ENCODE measurements at places on chromosomes 2 and 18.

DNA sequence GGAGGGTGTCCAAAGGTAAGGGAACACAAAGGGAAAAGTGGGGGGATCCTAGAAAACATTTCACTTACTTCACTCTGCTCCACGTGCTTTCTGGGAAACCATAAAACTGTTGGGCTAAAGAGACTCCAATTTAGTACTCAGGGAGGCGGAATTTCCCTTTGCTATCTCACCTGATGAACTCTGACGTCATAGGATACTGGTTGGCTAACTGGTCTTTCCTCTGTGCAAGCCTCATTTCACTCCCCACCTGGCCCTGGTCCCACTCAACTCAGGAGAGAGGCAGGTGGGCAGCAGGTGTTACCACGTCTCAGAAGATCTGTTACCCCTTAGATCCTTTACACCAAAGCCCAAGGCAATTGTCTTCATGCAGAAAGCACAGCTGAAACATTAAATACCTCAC is 51.8 kb upstream of the PMAIP1 start:
- no peak for DNase-seq

- DNase-seq = no peak
These were observed 555.2 kb downstream of the STK39 start for GRCh38 chr2:167692191-167692590.

- DNase-seq = no peak
These were observed 110.5 kb upstream of the LYPD6 start for GRCh38 chr2:149219856-149220255.

DNA sequence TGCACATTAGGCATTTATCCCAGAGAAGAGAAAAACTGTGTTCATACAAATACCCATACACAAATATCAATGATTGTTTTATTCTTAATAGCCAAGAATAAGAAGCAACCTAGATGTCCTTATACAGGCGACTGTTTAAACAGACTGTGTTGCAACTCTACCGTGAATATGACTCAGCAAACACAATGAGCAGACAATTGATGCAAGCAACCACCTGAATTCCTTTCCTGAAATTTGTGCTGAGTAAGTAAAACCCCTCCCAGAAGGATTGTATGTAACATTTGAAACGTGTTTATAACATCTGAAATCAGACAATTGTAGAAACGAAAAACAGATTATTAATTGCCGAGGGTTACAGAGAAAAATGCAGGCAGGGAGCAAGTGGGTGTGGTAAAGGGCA is 621.9 kb upstream of the SOX11 start:
- DNase-seq = no peak

GRCh38 chr2:88810488-88810887 is 119.0 kb downstream of the RPIA start:
- DNase-seq = no peak

DNA sequence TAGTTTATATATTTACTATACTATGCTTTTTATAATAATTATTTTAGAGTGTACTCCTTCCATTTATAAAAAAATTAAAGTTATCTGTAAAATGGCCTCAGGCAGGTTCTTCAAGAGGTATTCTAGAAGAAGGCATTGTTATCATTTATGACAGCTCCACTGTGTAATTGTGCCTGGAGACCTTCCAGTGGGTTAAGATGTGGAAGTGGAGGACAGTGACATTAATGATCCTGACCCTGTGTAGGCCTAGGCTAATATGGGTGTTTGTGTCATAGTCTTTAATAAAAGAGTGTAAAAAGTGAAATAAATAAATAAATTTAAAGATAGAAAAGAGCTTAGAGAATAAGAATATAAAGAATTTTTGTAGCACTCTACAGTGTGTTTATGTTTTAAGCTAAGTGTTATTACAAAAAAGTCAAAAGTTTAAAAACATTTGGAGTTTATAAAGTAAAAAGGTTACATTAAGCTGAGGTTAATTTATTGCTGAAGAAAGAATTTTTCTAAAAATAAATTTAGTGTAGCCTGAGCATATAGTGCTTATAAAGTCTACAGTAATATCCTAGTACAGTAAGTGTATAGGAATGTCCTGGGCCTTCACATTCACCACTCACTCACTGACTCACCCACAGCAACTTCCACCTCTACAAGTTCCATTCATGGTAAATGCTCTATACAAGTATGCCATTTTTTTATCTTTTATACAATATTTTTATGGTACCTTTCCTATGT is 190.0 kb upstream of the SESTD1 start:
- no peak for DNase-seq

DNA sequence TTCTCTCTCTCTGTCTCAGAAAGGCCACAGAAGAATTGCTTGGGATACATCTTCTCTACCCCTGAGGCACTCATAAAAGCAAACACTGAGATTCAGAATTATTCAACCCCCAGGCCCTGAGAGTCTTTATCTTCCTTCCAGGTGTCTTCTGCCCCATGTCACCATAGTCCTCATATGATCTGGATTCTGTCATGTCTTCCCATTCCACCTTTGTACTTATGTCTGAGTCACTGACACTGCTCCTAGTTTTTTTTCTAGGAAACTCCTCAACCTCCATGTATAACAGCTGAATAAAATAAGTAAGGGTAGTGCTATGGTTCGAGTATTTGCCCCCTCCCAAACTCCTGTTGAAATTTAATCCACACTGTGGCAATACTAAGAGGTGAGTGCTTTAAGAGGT is 11.6 kb downstream of the HIBCH start:
- no peak for DNase-seq

DNA sequence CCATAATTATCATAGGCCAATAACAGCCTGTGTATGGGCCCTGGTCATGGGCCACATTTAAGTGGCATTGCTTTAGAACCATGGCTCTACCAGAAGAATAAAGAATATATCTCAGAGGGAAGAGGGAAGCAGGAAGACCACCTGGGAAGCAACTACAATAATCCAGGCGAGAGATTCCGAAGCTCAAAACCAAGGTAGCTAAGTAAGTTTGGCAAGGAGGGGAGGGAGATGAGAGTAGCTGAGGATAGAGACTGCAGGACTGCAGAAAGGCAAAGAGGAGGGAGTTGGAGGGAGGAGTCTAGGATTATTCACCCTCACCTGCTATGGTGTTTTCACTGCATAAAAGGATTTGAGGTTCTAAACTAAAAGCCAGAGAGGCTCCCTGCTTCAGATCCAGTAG is 293.5 kb downstream of the SETBP1 start:
- DNase-seq = no peak

DNA sequence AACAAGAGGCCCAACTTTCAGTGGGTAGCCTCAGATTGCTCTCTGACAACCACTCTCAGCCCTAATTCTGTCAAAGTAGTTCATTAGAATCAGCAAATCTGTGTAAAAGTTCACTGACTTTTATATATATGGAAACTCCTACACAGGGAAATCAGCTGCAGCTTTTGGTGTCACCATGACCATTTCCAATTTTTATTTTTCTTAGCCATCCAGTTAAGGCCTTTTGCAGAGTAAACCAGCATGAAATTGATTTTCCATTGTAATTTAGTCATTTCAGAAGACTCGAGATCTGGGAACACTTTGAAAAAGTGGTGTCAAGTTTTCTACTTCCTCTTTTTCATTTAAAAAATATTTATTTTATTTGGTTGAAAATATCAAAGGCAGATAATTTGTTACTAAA is 263.2 kb downstream of the TMEM182 start:
- no peak for DNase-seq

- no peak for DNase-seq
These were observed 141.1 kb downstream of the NCOA1 start for GRCh38 chr2:24632172-24632571.

GRCh38 chr2:51350100-51350499 is 318.2 kb upstream of the NRXN1 start:
- no peak for DNase-seq

DNA sequence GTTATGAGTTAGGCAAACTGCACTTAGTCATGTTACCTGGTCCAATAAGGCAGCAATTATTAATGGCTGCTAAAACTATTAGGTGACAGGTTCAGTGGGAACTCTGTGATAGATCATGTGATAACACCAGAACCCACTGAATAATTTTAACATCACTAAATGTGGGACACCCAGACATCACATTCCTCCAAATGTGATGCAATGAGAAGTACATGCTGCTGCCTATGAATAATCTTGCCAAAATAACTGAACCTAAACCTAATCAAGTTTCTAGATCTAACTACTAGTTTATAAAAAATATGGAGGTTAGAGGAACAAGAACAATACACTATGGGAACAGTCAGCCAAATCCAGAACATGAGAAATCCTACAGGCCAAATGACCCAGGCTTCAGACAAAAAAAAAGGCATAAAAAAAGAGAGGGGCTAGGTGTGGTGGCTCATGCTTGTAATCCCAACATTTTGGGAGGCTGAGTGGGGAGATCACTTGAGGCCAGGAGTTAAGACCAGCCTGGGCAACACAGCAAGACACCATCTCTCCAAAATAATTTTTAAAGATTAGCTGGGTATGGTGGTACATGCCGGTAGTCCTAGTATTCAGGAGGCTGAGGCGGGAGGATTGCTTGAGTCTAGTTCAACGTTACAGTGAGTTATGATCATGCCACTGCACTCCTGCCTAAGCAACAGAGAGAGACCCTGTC is 7.0 kb upstream of the ACTR2 start:
- DNase-seq = no peak

DNA sequence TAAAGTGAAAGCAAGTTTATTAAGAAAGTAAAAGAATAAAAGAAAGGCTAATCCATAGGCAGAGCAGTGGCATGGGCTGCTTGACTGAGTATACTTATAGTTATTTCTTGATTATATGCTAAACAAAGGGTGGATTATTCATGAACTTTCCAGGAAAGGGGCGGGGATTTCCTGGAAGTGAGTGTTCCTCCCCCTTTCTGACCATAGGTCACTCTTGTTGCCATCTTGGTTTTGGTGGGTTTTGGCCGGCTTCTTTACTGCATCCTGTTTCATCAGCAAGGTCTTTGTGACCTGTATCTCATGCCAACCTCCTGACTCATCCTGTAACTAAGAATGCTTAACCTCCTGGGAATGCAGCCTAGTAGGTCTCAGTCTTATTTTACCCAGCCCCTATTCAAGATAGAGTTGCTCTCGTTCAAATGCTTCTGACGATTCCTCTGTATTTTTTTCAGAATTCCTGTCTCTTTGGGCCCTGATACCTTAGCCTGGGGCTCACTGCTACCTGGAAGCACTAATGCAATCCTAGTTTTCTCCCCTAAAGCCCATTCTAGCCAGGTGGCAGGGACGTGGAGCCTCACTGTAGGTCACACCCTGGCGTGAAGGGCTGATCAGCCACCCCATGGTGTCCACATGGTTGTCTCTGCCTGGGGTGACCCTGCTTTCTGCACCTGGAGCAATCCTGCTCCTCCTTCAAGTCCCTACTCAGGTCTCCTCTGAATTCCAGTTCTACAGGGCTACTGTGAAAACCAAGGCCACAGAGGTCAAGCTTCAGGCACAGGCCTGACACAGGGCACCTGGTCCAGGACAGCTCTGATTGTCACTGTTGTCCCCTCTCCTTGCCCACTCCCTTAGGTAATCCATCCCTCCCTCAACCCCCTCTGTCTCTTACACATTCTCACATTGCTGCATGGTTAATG is 6.0 kb upstream of the SLC35F6 start:
- peak; percentile 10 for DNase-seq

DNA sequence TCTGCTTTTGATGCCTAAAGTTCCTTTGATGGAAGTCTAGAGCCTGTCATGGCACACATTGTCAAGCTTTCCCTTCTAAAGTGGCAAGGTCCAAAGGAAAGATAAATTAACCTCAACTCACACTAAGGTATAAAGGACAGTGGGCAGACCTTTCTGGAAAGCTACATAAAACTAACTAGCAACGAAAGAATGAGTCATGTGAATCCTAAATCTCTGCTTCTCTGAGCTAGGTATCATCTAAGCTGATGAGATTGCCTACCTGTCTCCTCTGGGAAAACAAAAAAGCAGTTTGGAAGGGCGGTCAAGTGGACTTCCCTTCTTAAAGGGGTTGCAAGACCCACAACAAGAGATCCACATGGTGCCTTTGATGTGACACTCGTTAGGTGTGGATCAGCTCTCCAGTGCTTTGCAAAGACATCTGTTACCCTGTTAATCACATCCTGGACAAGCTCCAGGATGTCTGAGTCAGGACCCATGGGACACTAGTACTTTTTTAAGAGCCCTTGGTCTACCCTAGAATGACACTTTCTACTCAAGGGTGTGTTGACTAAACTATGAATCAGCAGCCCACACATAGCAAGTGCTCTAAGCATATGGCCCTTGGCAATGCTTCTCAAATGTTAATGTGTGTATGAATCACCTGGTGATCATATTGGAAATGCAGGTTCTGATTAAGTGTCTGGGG is 173.5 kb downstream of the ALK start:
- DNase-seq = no peak

GRCh38 chr2:196187898-196188458 is 16.6 kb upstream of the STK17B start:
- DNase-seq = no peak

DNA sequence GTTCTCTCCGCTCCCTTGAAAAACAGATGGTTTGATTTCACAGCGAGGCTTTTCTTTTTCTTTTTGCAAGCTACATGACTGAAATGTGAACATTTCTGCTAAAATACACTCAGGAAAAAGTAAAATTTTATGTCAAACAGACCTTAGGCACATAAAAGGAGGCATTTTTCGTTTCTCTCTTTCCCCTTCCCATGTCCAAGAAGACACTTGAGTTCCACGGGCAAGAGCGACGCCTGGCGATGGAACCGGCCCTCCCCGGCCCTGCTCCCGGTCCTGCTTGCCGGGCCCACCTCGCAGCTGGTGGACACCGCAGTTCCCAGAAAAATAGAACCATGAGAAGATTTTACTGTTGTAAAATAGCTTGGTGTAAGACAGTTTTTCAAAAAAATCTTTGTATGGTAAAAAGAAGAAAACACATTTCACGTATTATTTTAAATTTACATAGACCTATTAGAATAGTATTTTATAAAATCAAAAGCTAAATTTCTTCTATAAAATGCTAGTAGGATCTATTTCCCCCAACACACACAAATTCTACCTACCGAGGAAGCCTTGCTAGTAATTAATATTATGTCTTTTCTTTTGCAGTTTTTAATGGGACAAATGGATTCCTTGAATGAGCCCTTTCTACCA is 2.3 kb upstream of the ALKAL2 start:
- DNase-seq = peak; percentile 46

DNA sequence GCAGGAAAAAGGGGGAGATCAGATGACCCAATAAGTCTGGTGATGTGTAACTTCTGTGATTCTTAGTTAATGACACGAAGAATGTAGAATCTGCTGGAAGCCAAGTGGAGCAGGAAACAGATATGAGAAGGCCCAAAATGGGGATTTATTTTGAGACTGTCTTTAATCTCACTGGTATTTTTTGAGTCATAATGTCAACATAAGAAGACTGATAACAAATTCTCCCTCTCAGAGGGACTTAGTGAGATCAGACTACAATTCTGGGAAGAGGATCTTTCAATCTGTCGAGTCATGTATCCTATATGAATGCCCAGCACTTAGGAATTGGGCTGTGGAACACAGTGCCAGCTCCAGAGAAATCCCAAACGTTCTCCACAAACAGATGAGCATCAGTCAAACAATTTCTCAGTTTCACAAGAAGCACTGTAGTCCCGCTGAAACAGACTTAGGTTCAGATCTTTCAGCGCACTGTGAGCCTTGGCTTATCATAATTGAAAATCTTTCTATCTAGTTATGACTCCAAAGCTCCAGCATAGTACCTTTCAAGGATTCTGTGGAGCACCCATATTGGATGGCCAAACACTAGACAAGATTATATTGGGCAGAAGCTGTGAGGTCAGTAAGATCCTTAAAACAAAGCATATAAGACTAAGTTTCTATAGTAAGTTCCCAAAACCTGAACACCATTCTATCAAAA is 738.2 kb downstream of the LRP1B start:
- no peak for DNase-seq

GRCh38 chr2:77119333-77119732 is 402.8 kb downstream of the LRRTM4 start:
- no peak for DNase-seq

- DNase-seq = no peak
These were observed 125.4 kb upstream of the RNF152 start for GRCh38 chr18:62018034-62018758.
